ENCODE measurements at places on chromosomes 13 and 19. TPM values are rescaled to one million over a fixed set of nuclear protein-coding genes. Genes with fewer than 3 reads are reported as not detected.

MTUS2 gene
- total RNA-seq: 0.75 TPM

MAP2K2 gene
- 199 TPM for total RNA-seq

IGFLR1 gene
- total RNA-seq: 7.3 TPM

CD209 gene
- total RNA-seq: 3.0 TPM

OR4F17 gene
- total RNA-seq: not detected
